Activated gamma-delta T cell treated with Interleukin-2 at 50 U/mL for 16 hours (primary cell): ENCODE measurements at places on chromosomes 1 and 21.

- no peak for DNase-seq
These were observed 105.0 kb downstream of the BRINP2 start for GRCh38 chr1:177275736-177276135.

- DNase-seq, result no peak
These were observed 18.5 kb downstream of the CHD1L start for GRCh38 chr1:147260956-147261355.

DNA sequence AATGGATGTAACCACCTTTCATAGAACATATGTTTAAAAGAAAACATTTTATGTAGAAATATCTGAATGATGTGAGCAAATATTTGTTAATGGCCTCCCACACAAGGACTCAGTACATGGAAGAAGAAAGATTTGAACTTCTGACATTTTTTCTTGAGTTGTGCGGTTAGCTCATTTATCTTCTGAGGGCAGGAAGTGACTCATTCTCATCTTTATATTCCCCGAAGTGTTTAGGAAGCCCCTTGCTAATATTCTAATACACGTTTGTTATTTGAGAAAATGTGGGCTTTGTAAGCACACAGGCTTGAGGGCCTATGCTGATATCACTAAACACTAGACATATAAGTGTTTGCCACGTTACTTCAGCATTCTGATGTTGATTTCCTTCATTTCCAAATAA, 392.5 kb upstream of the PTBP2 start:
- no peak for DNase-seq

DNA sequence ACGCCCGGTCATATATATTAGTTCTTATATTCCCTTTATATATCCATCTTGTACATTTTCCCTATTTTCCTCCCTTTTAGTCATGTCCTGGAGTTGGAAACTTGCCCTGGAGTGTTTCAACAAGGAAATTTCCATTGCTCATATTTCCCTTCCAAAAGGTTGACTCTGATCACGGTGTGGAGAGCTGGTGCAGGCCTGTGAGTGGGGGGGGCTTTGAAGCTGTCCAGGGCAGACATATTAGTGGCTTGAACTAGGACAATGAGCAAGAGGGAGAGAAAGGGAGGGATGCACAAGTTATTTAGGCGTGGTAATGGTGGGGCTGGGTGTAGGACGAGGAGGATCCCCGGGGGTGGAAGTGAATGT, 30.4 kb upstream of the TMEM61 start:
- DNase-seq, result no peak

- no peak for DNase-seq
These were observed 81.4 kb downstream of the ASTN1 start for GRCh38 chr1:177082855-177083693.

DNA sequence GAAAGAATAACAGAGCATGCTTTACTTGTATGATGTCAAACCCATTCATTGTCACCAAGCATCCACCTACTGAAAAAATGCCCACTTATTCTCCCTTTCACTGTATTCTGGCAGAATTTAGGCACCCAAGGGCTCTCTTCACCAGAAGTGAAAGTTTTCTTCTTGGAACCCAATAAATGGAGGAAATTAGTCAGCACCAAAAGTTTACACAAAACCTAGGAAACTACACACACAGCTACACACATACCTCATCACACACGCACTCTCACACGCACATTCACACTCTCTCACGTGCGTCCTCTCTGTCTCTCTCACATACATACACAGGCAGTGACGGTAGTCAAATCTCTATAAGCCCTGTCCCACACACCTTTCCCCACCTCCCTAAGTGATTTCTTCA, 37.6 kb downstream of the MCOLN2 start:
- no peak for DNase-seq

DNA sequence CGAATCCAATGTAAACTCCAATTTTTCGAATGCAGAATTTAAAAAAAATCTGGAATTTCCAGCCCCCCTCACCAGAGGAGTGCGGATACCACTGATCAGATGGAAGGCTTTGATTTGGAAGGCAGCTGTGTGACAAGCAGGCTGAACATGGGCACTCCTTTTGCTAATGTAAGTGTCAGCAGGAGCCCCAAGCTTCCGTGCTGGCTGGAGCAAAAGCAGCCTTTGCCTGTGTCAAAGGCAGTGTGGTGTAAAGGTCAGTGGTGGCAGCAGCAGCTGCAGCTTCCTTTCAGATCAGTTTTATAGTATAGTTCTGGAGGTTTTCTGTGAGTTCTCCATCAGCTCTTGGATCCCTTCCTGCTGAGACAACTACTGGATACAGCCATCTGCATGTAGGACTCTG, 259.9 kb downstream of the CTH start:
- DNase-seq, result no peak

DNA sequence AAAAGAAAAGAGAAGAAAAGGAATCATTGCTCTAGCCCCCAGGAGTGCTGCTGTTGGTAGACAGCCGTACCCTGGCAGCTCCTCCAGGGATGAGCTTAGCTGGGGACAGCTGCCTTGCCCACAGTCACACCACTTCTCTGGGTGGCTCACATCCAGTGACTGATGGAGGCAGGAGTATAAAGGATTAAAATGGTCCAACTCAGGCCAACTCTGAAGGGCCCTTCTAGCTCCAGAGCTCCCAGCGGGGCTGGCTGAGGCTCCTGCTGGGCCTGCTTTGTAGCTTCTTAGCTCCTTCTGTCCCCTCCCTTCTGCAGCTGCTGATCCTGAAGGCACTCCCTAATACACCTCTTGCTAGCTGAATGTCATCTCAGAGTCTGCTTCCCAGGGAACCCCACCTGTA, 4.4 kb downstream of the CITED4 start:
- no peak for DNase-seq

GRCh38 chr1:9472386-9473031, 66.8 kb upstream of the SLC25A33 start:
- DNase-seq, result no peak

DNA sequence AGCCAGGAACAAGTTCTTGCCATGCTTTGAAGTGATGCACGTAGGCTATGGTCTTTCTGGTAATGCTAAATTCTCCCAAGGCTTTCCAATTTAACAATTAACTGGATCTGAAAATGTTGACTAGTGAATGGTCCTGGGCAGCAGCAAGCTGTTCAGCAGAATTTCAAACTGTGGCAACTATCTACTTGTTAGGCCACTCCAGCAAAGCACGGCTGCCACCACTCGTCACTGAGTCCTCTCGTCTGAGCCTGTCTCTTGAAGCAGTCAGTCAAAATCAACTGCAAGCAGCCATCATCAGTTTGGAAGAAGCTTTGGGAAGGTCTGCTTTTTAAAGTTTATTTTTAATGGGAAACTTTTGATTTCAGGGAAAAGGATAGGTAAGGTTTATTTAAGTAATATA, 6.1 kb downstream of the FLVCR1 start:
- no peak for DNase-seq

GRCh38 chr1:94708299-94708685, 111.9 kb upstream of the SLC44A3 start:
- no peak for DNase-seq

GRCh38 chr1:220784751-220785150, 2.0 kb upstream of the MTARC1 start:
- DNase-seq, result no peak

DNA sequence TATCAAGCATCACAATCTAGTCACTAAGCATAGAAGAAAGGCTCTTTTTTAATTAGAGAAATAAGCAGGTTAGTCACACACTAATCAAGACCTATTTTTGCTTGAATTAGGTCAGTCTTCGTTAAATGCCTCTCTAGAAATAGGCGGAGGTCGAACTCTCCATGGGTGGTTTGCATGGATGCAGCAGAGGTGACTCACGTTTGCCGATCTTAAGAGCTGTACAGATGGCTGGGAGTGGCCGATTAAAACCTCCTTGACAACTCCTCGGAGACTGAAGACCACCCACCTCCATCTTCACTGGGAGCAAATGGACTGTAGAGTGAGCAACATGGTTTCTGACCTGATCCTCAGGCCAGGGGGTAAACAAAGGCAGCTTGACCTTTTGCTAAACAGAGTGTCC, 249.3 kb downstream of the ZNF648 start:
- DNase-seq, result no peak

GRCh38 chr1:36554323-36554628, 71.6 kb upstream of the CSF3R start:
- no peak for DNase-seq

DNA sequence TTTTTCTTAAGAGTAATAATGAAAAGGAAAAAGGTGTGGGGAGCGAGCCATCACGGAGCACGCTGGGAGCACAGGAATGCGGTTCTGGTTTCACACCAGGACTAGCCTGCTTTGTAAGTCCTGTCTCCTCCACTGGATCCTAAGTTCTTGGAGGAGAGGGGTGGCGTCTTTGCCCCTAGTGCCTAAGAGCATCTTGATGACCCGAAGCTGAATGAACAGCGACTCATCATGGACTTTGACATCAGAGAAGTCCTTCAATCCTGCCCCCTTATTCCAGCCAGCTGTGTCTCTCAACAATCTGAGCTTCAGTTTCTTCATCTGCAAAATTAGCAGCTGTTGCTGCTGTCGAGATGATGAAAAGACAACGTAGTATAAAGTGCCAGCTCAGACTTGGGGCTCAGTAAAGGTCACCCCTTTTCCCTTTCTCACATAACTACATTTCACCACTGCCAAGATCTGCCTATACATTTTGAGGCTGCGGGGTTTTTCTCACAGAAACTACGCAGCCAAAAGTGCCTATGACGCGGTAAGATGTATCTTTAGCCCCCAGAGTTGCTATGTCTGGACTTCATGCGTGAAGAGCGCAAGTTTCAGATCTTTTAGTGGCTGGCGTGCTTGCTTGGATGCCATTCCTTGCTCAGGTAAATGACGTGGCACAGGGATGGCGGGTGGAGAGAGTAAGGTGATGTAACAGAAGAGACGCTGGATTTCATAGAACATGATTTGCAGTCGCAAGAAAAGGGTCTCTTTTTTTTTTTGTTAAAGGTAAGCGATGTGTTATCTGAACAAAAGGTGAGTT, 4.9 kb upstream of the PRDM2 start:
- DNase-seq, result no peak

GRCh38 chr1:177255411-177255810, 84.7 kb downstream of the BRINP2 start:
- no peak for DNase-seq
